ENCODE measurements at places on chromosomes 2 and 18.

- DNase-seq: no peak
Measured at GRCh38 chr2:57880446-57880845, 166.2 kb upstream of the VRK2 start.

DNA sequence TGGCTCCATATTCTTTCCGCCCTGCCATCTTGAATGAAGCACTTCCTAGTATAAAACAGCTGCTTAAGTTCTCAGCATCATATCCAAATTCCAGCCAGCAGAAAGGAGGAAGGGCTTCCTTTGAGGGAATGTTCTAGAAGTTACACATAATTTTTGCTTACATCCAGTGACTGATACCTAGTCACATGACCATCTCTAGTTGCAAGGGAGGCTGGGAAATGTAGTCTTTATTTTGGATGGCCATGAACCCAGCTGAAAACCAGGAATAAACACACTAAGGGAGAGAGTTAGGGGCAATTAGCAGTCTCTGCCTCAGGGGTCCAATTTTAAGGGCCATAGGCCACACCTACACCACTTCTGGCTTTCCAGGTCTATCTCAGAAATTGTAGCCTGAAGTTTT lies 57.8 kb upstream of the LMAN1 start:
- DNase-seq: no peak

DNA sequence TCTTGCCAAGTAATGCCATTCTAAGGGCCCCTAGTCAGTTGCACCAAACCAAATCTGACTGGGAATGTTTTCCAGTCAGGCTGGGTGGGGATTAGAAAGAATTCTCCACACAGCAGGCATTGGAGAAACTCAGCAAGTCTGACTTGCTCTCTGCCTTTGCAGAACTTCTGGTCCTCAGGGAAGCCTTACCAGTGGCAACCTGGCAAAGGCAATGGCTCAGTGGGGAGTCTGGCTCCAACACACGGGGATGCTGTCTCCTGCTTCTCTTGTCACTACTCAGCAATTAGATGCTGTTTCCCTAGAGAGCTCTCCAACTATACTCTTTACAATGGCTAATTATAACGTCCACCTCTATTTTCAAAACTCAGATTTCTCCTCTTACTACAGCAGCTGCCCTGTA lies 810.7 kb downstream of the LRRTM4 start:
- no peak for DNase-seq

GRCh38 chr2:228771774-228772173 lies 499.3 kb downstream of the PID1 start:
- DNase-seq: no peak

- no peak for DNase-seq
Measured at GRCh38 chr2:55581435-55581834, 36.0 kb downstream of the PPP4R3B start.

- DNase-seq: no peak
Measured at GRCh38 chr18:61333271-61333745, at the start of gene CDH20. CDH20 (plus strand) TSS chr18:61333430.

GRCh38 chr2:196492946-196493345 lies 146.6 kb upstream of the CCDC150 start:
- DNase-seq: no peak

DNA sequence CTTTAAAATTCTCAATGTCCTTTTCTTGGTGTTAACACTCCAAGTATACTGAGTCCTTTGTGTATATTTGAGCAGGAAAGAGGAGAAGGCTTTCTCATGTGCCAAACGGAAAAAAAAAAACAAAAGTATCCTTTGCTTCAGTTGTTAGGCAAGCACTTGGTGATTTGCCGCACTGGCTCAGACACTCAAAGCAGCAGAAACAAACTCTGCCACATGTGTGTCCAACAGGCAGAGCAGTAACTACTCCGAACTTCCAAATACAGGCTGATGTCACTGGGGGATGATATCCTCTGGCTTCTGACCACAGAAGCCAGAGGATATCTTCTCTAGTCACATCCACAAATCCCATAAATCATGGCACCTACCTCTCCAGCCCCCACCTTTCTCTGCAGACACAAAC lies 108.0 kb upstream of the SALL3 start:
- no peak for DNase-seq

DNA sequence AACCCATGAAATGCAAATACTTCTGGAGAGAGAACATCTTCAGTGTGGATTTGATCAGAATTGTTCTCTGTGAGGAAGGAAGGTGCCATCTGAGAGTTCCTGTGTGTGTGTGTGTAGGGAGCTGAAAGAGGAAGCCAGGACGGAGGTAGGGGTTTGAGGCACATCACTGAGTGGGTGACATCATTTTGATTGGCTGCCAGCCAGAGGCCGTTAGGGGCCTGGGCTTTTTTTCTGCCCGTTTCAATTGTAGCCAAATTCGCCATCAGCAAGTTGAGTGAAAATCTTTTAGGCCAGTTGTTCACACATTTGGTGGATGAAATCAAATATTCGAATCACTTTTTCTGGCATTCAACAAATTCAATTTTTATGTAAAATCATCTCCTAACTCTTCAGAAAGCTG lies 48.9 kb downstream of the TSN start:
- DNase-seq: peak; percentile 8

DNA sequence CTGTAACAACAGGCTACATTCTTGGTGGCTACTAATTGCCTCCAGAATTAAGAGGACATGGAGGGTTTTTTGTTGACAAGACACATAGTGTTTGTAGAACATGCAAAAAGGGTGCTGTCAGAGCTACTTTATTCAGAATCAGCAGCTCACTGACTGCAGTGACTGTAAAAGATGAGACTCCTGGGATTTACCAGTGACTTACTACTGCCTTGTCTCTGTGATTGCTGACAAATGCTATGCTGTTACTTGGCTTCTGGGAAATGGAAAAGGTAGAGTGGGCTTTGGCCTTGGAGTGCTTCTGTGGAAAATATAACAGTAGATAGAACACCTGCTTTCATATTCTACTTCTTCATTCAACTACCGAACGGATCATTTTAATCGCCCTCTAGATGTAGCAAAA lies 47.8 kb downstream of the GREB1L start:
- DNase-seq: no peak

GRCh38 chr18:44834867-44835469 lies 154.3 kb downstream of the SETBP1 start:
- no peak for DNase-seq

- no peak for DNase-seq
Measured at GRCh38 chr2:234771980-234772732, 179.7 kb upstream of the SH3BP4 start.

DNA sequence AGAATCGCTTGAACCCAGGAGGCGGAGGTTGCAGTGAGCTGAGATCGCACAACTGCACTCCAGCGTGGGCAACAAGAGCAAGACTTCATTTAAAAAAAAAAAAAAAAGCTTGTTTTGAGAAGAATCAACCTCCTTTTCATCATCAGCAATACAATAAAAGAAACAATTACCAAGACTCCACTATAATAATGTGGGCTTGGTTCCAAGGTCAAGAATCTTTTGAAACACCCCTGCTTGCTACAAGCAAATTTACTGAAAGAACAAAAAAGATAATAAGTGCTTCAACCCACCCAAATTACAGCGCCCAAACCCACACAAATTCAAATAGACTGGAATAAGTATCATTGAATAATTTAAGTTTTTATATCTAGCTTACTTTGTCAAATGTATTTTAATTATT lies 33.6 kb upstream of the MAPRE3 start:
- no peak for DNase-seq

DNA sequence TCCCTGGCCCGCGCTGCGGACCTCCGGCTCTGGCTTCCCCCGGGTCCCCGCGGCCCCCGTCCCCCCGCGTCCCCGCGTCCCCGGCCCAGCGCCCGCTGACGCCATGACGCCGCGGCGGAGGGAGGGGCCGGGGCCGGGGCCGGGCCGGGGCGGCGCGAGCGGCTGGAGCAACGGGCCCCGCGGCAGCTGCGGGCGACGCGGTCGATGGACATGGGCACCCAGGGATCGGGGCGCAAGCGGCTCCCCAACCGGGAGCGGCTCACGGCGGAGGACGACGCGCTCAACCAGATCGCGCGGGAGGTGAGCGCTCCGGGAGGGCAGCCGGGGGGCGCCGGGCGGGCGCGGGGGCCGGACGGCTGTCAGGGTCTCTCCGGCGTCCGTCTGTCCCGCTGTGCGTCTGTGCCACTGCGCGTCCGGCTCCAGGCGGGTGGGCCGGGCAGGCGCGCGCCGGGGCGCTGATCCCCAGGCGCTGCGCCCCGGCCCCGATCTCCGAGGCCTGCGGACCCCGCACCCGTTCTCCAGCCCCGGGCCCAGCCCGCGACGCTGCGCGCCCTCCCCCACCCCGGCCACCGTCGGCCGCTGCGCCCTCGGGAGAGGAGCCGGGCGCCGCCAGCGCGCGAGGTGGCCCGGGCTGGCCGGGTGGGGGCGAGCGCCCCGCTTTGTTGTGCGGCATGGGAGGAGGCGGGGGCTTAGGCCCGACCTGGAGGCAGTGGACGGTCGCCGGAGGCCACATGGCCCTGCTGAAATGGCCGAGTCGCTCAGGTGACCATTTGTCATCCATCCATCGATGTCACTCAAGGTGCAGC lies at the start of gene LRRFIP1:
Gene LRRFIP1, plus strand, starts transcription at position 147 of the 806 bp plus-strand sequence. Its CDS starts 58 bp downstream, at position 205.
- peak; percentile 32 for DNase-seq

GRCh38 chr2:46748735-46749531 lies 166.7 kb downstream of the MCFD2 start:
- no peak for DNase-seq

DNA sequence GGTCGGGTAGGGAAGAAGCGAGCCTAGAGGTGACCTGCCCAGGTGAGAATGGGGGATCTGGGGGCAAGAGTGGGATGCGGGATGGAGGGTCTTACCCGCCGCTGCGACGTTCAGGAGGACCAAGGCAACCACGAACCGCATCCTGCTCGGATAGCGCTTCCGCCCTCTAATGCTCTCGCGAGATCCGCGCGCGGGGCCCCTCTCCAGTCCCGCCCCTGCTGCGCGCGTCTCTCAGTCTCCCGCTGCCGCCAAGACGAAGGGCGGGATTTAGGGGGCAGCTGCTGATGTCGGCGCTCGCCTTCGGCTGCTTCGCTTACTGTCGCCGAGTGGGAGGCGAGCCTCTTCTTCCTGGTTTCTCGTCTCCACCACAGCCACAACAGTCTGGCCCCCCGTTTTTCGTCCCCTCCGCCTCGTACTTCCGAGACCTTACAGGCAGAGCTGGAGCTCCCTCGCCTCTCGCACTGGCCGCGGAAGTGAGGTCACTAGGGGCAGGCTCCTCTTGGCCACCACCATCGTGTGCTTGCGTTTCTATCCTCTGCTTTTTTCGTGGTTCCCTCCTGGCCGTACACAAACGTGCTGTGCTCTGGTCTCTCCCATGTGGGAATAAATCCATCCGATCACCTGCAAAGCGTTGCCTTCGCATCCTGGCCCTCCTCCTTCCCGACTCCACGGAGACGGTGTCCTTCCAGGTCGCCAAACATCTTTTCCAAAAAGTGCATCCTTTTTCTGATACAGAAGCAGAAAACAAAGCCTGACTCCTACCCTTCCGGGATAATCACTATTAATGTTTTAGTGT lies at the start of gene TGOLN2:
Gene TGOLN2, minus strand, starts transcription at position 168 of the 796 bp plus-strand sequence. Its CDS starts 27 bp downstream, at position 141.
- DNase-seq: peak; percentile 92

GRCh38 chr2:163407296-163407695 lies 328.5 kb downstream of the FIGN start:
- no peak for DNase-seq

- DNase-seq: no peak
Measured at GRCh38 chr2:171319164-171319810, 114.5 kb downstream of the METTL8 start.

DNA sequence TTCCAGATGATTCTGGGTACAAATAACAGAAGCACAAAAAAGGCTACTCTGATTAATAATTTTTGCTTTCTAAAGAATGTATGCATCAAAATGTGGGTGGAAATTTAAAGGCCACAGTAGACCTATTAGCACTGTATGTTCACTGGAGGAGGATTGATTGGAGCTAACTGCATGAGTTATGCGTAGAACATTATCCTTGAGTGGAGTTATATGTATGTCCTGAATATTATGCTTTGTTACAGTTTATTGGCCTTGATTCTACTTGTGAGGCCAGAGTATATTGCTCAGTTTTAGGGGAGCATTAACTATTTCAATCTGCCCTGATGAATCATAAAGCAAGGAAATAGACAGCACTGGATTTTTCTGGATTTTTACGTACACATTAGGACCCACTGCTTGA lies 87.9 kb downstream of the CDCA7 start:
- DNase-seq: no peak

DNA sequence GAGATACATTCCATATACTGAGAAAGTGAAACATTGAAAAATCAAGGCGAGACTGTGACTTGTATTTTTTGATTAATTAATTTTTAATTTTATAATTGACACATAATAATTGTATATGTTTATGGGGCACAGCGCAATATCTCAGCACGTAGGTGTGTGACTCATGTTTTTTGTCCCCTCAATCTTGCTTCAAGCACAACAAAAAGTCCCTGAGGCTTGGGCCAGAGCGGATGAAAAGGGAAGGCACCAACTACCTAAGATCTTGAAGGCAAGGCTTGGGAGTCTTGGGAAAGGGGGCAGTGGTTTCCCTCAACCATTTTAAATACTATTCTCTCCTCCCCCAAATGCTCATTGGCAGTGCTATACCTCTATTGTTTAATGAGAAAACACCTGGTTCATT lies 9.9 kb downstream of the SGPP2 start:
- DNase-seq: no peak

- DNase-seq: no peak
Measured at GRCh38 chr18:75088021-75088506, 120.9 kb downstream of the PTGR3 start.

DNA sequence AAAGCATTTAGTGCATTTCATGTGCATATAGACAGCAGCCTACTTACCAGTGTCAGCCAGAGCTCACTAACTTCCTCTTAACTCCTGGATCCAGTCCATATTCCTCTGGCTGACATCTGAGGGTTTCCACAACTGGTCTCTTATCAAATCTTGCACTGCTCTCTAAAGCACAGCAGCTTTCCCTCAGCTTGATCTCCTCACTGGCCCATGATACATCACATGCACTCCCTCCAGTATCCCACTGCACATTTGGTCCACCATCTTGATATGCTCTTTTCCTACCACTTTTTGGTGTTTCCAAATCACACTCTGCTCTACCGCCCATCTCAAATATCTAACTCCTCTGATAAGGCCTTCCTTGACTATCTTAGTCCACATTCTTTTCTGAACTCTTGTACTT lies 105.0 kb upstream of the ZFP36L2 start:
- DNase-seq: peak; percentile 41

GRCh38 chr2:237075749-237076599 lies 9.7 kb upstream of the COPS8 start:
- DNase-seq: no peak

DNA sequence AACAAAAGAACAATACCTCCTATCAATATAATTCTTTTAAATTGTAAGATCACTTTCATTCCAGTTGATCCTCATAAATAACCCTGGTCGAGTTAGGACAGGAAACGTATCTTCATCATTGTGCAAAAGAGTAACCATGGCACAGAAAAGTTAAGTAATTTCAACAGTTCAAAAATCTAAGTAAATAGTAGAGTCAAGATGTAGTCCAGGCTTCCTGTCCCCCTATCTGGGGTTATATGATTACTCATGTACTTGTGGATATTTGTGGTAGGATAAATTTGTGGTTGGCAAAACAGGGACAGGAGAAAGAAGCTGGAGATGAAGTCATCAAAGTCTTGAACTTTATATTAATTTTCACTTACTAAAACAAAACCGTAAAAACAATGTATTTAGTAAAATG lies 772.6 kb downstream of the TSN start:
- no peak for DNase-seq

Measured in CD14-positive monocyte (primary cell).